Stimulated activated CD8-positive, alpha-beta memory T cell treated with anti-CD3 and anti-CD28 coated beads, Interleukin-7, amount 100 ng/mL, for 1 hour (primary cell): ENCODE measurements at places on chromosomes 7 and 10.

DNA sequence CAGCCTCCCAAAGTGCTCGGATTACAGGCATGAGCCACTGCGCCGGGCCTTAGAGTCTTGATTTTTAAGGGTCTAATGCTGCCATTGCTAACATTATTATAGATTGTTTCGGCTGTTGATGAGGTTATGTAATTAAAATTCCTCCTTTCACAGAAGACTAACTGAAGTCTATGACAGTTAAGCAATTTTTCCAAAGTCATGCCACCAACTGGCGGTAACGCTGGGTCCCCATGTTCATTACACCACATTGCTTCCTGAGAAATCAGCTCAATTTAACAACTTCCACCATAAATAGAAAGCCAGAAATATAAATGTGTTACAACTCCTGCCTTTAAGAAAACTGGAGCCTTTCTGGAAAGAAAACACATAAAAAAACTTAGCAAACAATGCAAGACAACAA is 3.5 kb downstream of the ERLIN1 start:
- no peak for DNase-seq

DNA sequence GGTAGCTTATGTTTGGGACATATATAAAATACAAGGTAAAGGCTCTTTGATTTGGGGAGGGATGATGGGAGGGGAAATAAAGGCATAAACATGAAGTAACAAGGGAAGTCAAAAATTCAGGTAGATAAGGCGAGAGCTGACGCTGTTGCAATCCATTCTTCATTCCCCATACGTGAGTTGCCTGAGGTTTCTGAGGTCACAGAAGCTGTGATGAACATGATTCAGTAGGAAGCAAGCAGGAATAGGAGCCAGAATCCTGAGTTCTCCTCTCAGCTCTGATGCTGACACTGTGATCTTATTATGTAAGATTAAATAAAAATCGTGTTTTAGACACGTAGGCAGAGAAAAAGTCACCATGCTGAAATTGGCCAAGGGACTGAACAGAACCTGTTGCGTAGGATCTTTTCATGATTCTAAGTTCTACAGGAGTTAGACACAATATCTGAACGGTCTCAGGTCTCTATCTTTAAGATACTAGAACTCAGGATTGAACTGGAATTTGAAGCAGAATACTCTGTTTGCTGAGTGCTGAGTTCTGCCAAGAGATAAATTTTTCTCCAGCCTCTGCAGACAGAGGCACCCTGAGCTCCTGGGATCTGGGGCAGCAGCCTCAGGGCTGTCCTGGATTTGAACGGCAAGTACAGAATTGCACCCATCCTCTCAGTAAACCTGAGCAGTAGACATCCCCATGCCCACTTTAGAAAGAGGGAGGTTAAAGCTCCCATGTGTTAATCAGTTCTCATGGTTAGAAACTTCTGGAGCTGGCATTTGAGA is 21.0 kb downstream of the KLF6 start:
- DNase-seq, result no peak

- DNase-seq, result no peak
These were observed 248.2 kb upstream of the PPP2R2D start for GRCh38 chr10:131652438-131653139.

DNA sequence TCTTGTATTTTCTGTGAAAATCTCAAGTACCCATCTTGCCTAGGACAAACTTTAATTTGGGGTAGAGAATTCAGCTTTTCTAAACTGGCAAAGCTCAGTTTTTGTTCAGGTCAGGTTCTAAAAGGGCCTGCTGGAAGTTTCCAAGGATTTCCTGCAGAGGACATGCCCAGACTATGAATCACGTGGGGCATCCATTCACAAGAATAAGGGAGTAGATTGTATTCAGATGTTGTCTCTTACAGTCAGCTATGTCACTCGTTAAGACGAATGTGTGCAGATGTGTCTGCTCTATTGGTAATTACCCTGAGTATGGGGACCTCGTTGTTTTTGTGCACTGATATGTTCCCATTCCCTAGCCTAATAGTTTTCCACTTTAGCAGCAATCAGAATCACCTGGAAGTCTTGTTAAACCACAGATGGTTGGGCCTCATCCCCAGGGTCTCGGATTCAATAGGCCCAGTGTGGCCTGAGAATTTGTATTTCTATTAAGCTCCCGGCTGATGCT is 81.0 kb upstream of the ITPRID1 start:
- DNase-seq, result no peak

DNA sequence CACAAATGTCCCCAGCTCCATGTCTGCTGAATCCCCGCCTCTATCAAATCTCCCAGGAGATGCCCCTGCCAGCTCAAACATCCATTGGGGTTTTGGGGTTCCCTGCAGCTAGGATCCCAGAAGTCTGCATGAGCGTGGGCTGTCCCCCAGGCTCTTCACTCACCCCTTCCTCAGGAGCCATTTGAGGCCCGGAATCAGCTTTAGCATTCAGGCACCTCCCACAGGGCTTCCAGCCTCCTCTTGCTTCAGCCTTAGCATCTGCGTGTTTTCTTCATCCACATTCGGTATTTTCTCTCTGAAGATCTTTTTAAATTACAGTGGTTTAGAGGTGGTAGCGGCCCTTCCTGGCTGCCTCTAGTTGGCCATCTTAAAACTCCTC is 1054.4 kb downstream of the CNTNAP2 start:
- no peak for DNase-seq

- DNase-seq, result no peak
These were observed 98.6 kb downstream of the ARID5B start for GRCh38 chr10:62000037-62000603.

DNA sequence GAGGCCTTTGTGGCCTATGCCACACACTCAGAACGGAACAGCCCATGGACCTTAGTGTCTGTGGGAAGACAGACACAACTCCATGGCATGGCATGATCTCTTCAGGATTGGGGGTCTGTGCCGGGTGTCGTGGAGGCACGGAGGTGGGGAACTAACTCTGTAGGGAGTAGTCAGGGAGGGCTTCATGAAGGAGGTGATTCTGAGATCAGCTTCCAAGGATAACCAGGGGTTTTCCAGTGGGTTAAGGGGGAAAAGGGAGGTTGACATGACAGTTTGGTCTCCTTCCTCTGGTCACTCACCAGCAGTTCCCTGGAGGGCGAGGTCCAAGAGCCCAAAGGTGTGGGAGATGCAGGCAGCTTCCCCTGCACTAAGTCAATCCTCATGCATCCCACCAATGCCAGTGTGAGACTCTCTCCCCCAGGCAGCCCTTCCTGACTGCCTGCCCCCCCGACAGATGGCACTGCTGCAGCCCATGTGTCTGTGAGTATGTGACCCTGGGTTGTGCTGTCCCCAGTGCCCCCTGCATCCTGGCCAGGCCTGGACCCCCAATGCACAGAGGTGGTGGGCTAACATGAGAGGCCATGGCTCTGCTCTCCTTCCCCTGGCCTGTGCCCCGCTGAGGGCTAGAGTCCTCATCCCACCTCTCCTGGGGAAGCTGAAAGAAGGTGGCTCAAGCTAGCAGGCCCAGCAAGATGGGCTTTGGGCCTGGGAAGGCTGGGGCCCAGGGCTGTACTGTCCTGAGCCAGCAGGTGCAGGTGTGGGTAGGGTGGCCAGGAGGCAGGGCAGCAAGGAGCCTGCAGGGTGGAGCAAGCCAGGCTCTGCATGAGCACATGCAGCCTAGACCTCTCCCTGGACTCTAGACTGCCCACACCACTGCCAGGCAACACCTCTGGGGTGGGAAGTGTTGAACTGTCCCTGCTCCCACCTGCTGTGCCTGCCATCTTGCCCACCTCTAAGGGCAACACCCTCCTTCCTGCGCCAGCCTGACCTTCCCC is 39.7 kb downstream of the RASGEF1A start:
- DNase-seq, result no peak

- no peak for DNase-seq
These were observed 51.0 kb downstream of the ORC5 start for GRCh38 chr7:104156842-104157277.

DNA sequence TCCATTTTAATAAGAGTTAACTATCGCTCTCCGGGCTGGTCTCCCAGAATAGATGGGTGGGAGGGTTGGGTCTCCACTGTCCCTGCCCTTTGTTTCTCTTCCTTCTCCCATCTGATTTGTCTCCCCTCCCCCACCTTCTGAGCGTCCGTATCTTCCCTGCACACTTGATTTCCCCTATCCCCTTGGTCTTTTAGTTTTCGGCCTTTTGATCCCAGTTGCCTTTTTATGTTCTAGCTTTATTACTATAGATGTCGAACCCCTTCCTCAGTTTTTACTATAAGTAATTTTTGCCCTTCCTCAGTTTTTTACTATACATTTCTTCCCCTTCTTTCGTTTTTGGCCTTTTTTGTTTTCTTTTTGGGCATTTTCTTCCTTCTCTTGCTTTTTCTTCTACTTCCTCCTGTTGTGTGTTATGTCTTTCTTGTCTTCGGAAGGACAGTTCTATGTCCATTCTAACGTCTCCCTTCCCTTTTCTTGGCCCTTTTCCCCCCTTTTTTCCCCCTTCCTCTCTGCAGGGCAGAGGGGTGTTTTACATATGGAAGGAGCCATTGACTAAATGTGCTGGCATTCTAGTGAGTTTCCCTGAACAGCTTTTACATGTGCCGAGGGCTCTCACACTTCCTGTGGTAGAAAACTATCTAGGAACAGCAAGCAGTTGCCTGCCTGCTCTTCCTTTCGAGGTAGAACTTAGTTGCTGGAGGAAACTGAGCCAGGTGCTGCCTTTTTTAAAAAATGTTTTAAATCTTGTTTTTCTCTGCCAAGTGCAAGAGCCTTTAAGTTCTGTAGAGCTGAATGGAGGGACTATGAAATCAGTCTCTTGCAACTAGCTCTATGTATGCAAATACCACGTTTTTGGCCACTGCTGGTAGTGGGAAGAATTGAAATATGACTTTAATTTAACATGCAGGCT is 2.8 kb downstream of the TET1 start:
- no peak for DNase-seq

DNA sequence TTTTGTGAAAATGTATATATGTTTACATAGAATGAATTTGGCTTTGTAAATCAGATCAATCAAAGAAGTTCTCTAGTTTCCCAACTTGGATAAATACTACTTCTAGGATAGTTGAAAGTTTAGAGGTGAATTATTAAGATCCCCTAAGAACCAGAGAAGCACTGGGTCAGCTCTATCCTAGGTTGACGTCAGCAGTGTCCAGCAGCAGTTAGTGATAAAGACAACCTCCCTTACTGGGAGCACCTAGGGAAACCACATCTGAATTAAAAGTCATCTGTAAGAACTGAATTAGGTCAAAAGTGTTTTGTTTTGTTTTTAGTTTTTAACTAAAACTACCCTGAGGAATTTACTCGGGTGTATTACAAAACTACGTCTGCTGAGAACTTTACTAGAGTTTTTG is 178.0 kb downstream of the POLR1F start:
- no peak for DNase-seq

- DNase-seq, result no peak
These were observed 108.1 kb downstream of the GNAT3 start for GRCh38 chr7:80403686-80404241.

DNA sequence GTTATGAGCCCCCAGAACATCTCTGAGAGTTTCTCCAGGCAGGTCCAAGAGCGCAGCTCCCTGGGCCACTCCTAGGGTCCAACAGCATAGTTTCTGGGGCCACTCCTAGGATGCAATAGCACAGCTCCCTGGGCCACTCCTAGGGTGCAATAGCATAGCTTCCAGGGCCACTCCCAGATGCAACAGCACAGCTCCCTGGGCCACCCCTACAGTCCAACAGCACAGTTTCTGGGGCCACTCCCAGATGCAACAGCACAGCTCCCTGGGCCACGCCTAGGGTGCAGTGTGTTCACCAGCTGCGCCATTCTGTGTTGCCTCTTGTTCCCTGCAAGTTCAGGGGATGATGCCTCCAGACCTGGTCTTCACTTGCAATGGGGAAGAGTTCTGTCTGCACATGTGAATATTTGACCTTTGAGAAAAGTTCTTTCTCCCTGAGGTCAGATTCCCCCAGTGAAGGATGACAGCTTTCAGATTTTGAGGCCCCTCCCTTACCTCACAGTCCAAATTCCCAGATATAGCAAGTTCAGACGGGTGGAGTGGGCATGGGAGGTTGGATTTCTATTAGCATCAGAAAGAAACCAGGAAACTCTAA is 43.0 kb upstream of the LEP start:
- no peak for DNase-seq

DNA sequence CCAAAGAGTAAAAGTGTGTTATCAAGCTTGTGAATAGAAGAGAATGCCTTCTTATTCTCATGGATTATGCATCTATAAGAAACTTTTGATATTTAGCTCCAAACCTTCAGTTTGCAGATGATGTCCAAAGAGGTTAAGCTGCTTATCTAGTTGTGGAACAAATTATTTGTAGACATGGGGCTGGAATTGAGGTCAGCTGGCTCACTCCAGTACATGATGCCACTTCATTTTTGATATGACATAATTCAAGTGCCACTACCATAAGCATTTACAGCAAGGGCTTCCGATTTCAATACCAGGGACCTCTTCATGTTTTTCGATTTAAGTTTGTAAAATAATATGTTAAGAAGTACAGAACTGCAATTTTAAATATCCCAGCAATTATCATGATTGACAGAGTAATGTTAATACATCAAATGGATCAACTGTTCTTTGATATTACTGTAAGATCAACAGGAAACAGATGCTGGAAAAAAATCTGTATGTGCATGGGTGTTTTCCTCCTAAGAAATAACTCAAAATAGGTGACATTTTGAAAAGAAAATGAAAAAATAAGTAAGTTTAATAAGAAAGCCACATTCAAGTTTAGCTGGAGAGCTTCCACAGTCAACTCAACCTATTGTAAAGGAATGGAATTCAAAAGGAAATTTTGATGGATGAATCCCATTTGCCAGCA is 12.7 kb downstream of the FAM3C start:
- no peak for DNase-seq

DNA sequence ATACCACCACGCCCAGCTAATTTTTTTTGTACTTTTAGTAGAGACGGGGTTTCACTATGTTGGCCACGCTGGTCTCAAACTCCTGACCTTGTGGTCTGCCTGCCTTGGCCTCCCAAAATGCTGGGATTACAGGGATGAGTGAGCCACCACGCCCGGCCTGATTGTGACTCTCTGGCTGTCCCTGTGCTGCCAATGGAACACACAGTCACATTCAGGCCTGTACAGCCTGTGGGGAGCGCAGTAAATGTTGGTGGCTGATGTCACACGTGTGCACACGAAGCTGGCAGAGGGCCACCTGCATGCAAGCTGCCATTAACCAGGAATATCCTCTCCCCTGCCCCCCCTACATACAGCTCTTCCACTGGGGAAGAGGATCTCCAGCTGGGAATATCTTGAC is 22.1 kb downstream of the POLL start:
- DNase-seq, result no peak
